Mesenchymal stem cell (in vitro differentiated cells and primary cell): ENCODE measurements at places on chromosomes 16 and 17.

- DNase-seq = no peak
Observed at GRCh38 chr17:39813631-39814030, 50.5 kb downstream of the IKZF3 start.

GRCh38 chr16:53626811-53627210, 76.8 kb downstream of the RPGRIP1L start:
- no peak for DNase-seq

- no peak for DNase-seq
Observed at GRCh38 chr16:739560-740458, 988 bp downstream of the CIAO3 start.

DNA sequence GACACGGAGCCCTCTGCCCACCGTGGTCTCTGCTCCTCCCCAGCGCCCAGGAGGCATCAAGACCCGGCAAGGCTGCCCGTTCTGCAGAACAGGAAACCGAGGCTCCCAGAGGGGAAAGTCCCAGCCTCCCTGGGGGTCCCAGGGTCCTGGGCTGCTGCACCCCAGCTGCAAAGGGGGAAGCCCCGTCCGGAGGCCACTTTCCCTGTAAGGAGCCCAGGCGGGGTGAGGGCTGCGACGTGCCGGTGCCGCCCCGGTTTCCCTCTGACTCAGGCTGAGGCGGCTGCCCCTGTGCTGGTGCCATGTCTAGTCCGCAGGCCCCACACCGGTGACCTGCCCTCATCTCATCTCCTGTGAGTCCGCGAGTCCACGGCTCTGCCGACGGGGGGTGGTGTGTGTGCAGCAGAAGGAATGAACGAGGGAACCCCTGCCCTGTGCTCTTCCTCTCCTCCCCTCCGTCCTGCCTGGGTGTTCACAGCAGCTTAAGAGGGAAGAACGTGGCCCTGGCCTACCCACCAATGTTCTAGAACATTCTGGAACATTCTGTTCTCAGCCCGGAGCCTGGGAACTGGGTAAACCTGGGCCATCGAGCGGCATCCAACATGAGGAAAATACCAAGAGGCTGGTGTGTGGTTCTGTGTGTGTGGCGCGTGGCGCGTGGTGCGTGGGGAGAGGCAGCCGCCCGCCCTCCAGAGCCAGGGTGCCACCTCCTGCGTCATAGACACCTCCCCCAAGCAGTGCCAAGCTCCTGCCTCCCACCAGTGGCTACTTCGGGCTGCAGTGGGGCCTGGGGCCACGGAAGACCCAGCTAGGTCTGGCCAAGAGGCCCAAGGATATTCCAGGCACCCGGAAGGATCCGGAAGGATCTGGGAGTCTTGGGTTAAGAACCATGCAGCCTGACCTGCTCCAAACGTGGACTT, 7.0 kb upstream of the CBFA2T3 start:
- no peak for DNase-seq

- DNase-seq = peak; percentile 22
Observed at GRCh38 chr17:15411384-15412198, 55.8 kb downstream of the CDRT4 start.

DNA sequence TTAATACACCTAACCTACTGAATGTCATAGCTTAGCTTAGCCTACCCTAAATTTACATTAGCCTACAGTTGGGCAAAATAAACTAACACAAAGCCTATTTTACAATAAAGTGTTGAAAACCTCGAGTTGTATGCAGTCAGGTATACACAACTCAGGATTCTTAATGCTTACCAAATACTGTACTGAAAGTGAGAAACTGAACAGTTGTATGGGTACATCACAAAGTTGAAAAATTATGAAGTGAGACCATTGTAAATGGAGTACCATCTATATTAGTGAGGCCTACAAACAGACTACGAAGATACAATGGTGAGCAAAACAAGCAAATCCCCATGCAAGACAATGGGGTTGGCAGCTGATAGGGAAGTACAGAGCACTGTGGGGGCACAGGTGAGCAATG, 79.7 kb downstream of the VAT1L start:
- DNase-seq = no peak

- DNase-seq = no peak
Observed at GRCh38 chr16:80743273-80743672, 61.1 kb downstream of the CDYL2 start.

DNA sequence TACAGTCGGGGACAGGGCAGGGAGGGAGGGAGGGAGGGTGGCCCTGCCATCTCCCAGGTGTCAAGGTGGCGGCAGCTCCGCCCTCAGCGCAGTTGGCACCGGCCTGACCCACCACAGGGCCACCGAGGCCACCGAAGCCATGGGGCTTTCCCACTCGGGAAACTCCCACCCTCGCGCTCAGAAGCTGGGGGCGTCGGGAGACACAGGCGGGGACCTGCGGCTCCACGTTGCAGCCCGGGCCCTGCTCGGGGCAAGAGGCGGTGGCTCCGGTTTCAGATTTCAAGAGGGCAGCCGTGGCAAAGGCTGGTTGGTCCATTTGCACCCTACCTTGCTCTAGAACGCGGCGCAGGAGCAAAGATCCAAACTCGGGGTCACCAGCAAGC, 544 bp downstream of the CYB561 start:
- peak; percentile 66 for DNase-seq

DNA sequence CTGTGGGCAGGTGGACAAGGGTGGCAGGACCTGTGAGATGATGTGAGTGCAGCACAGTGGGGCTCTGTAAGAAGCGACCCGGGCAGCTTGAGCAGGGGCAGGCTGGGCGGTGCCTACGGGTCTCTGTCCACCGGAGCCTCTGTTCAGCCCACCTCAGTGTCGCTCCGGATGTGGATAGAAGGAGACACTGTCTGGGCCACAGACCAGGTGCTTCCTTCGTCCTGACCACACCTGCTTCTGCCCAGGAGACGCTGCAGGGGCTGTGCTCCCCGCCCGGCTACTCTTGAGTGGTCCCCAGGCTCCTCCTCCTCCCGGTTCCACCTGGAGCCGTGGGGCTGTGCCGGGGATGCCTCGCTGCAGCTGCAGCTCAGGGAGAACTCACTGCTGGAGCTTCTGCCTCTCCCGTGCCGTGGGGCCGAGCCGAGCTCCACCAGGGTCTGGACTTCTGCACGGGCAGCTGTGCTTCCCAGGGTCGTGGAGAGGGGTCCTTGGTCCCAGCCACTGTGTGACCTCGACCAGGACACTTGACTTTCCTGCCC, 21.5 kb downstream of the METRNL start:
- no peak for DNase-seq

DNA sequence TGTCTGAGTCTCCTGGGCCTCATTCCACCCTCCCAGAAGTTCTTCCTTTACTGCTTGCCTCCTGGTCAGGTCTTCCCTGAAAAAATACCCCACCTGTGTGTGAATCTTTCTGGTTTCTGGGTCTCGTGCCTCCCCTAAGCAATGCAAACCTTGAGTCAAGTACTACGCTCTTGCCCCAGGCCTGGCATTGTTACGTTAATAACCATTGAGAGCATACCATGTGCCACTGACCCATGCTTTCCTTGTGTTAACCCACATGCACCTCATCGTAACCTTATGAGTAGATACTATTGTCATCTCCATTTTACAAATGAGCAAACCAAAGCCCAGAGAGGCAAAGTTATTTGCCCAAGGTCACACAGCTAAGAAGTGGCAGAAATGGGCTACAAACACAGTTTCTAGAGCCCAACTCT, 25.4 kb upstream of the TOB1 start:
- no peak for DNase-seq

GRCh38 chr17:36148559-36149295, 27.7 kb downstream of the TBC1D3B start:
- DNase-seq = peak; percentile 53

DNA sequence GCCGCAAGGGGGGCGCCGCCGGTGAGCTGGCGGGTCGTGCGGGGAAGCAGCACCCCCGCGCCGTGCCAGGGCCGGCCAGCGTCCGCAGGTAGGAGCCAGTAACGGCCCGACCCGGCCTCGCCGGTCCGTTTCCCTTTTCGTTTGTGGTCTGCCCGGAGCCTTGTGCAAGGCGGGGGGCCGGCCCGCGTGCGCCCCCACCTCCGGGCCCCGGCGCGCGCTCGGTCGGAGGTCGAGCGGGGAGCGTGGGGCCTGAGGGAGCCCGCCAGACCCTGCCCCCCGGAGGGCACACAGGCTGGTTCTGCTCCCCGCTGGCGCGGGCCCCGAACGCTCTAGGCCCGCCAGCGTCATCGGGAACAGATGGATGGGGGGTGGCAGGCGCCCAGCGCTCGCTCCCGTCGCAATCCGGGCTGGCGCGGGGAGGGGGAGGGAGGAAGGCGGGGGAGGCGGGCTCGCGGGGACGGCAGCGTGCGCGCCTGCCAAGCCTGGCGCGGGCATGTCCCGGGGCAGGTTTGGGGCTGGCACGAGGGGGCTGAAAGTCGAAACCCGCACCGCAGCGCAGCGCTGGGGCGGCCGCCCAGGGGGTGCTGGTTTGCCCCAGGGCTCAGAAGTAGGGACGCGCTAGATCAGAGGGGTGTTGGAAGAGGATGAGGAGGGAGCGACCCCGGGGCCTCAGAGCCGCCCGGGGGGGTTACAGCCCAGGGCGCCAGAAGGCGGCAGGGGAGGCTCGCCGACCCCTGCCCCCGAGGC, 1.5 kb upstream of the GSE1 start:
- peak; percentile 85 for DNase-seq
